ENCODE measurements at places on chromosomes 1 and 21. TPM values are rescaled to one million over a fixed set of nuclear protein-coding genes. Genes with fewer than 3 reads are reported as not detected.

DNA sequence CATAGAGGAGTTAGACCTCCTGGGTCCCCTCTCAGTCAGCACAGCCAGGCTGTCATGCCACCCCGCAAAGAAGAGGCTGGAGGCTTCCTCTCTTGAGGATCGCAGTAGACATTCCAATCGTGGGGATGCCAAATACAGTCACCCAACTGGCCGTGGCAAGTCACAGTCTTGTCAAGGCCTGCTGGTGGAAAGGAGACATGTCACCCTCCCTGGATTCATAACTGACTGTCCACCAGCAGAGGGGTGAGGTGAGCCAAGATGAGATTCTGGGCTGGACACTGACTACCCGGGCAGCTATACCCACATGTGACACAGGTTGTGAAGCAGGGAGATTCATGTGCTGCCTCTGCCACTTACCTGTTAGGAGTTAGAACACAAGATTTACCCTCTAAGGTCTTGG, 123.5 kb upstream of the NGF start:
- no peaks in the 10 kb centered on the region for H3K4me1 ChIP-seq
- no peaks in the 10 kb centered on the region for H3K36me3 ChIP-seq
- H3K27me3 ChIP-seq, result no peaks in the 10 kb centered on the region
- no peak overlapping the region for H3K4me3 ChIP-seq
- no peak overlapping the region for H3K27ac ChIP-seq

DNA sequence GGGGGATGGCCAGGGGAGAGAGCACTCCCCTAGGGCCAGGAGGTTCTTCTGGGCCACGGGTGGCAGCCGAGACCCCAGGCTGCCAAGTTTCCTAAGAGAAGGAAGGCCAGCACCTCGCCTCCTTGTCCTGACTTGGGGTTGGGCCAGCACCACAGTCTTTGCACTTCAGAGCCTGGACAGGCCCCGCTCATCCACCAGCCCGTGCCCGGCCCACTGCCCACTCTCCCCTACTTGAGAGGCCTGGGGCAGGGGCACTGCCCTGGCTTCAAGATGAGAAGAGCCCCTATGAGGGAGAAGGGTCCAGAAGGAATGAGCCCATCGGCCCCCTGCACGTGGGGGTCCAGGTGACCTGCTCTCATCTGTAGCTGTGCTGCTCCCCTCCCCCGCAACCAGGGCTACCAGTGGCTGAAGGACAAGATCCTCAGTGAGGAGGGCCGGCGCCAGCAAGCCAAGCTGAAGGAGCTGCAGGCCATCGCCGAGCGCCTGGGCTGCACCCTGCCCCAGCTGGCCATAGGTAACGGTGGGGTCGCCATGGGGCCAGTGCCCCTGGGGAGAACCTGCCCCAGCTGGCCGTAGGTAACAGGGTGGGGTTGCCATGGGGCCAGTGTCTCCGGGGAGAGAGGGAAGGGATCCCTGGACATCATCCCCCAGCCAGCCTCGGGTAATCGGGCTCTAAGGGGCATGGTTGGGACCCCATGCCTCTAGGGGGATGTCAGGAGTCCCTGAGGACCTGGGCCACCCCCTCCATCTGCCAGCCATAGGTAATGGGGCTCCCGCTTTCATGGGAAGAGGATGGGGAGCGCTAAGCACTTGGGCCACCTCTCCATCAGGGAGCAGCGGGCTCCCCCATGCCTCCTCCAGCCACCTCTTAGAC, 50.8 kb downstream of the KCNAB2 start:
- no peak overlapping the region for H3K4me3 ChIP-seq
- peaks cover 12% of the 10 kb centered on the region for H3K4me1 ChIP-seq
- H3K27ac ChIP-seq, result no peak overlapping the region

DNA sequence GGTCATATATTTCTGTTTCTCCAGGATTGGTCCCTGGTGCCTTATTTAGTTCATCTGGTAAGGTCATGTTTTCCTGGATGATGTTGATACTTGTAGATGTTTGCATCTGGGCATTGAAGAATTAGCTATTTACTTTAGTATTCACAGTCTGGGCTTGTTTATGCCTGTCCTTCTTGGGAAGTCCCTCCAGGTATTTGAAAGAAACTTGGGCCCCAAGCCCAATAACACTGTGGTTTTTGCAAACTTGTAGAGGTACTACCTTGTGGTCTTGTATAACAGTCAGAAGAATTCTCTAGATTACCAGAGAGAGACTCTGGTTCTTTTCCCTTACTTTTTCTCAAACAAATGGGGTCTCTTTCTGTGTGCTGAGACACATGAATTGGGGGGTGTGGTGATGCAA, 251.4 kb upstream of the B3GALT2 start:
- no peaks in the 10 kb centered on the region for H3K27me3 ChIP-seq
- H3K36me3 ChIP-seq, result peaks cover 46% of the 10 kb centered on the region
- H3K27ac ChIP-seq, result peak overlapping the region; percentile 48
- H3K4me1 ChIP-seq, result peaks cover 22% of the 10 kb centered on the region
- peak; percentile 6 for DNase-seq

- H3K4me3 ChIP-seq, result no peak overlapping the region
- no peak overlapping the region for H3K27ac ChIP-seq
- H3K27me3 ChIP-seq, result peaks cover 24% of the 10 kb centered on the region
- no peak for DNase-seq
Measured at GRCh38 chr1:41411229-41411628, 50.0 kb downstream of the FOXO6 start.

- DNase-seq, result no peak
- H3K4me3 ChIP-seq, result no peak overlapping the region
- H3K4me1 ChIP-seq, result no peaks in the 10 kb centered on the region
- H3K27me3 ChIP-seq, result peaks cover 4% of the 10 kb centered on the region
- H3K36me3 ChIP-seq, result no peaks in the 10 kb centered on the region
- H3K27ac ChIP-seq, result no peak overlapping the region
Measured at GRCh38 chr21:31992391-31992790, 119.6 kb downstream of the HUNK start.

NPHP4 gene
- total RNA-seq, result 6.2 TPM

BLZF1 gene
- total RNA-seq, result 17.5 TPM

CA6 gene
- 11.3 TPM for total RNA-seq

TNFSF4 gene
- 1.6 TPM for total RNA-seq

DNA sequence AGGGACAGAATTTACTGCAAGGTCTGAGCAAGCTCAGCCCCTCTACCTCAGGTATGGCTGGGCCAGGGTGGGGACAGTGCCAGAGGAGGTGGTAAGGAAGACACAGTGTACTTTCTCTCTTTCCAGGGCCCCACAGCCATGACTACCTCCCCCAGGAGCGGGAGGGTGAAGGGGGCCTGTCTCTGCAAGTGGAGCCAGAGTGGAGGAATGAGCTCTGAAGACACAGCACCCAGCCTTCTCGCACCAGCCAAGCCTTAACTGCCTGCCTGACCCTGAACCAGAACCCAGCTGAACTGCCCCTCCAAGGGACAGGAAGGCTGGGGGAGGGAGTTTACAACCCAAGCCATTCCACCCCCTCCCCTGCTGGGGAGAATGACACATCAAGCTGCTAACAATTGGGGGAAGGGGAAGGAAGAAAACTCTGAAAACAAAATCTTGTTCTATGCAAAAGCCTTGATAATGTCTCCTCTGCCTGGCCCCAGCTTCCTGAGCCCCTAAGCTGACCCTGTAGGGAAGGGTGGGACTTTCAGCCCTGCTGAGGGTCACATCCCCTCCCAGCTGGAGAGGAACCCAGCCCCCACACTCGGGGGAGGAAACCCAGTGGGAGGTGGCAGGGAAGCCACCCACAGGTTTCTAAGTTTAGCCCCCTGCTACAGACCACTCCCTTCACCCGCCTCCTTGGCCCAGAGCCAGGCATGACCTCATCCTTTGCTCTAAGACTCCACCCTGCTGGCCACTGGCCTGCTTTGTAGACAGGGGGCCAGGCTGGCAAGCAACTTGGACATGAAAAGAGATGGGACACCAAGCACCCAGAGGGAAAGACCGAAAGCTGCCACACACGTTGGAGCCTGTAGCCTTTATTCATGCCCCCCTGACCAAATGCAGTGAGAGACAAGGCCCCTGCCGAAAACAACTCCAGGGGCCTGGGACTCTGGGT, 6.4 kb downstream of the RHOC start:
- DNase-seq, result peak; percentile 62
- no peaks in the 10 kb centered on the region for H3K27me3 ChIP-seq
- peaks cover 26% of the 10 kb centered on the region for H3K4me1 ChIP-seq

- H3K4me3 ChIP-seq, result no peak overlapping the region
- H3K27ac ChIP-seq, result no peak overlapping the region
- no peak for DNase-seq
Measured at GRCh38 chr1:201754353-201754752, 74.6 kb upstream of the IPO9 start.

- no peaks in the 10 kb centered on the region for H3K4me1 ChIP-seq
- H3K4me3 ChIP-seq, result peak overlapping the region; percentile 38
- DNase-seq, result no peak
- peaks cover 42% of the 10 kb centered on the region for H3K27me3 ChIP-seq
- H3K27ac ChIP-seq, result no peak overlapping the region
Measured at GRCh38 chr1:217090060-217090911, 367.1 kb upstream of the ESRRG start.

DNA sequence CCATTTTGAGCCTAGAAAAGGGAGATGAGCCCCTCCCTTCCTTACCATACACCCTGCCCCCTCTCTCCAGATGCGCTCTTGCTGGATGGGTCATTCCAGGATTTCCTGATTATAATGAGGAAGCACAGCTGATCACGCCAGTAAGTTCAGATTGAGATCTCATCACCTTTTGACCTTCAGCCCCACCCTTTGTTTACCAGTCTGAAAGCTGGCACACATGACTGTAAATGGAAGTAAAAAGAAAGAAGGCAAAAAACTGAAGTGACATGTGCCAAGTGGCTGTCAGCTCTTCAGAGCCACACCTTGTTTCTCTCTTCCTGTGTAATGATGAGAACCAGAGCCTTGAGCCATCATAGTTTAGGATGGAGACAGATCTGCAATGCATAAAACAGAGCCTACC, 27.9 kb downstream of the S1PR1 start:
- H3K36me3 ChIP-seq, result no peaks in the 10 kb centered on the region
- H3K4me1 ChIP-seq, result peaks cover 40% of the 10 kb centered on the region
- DNase-seq, result no peak
- peak overlapping the region; percentile 90 for H3K27ac ChIP-seq
- peak overlapping the region; percentile 81 for H3K4me3 ChIP-seq

DNA sequence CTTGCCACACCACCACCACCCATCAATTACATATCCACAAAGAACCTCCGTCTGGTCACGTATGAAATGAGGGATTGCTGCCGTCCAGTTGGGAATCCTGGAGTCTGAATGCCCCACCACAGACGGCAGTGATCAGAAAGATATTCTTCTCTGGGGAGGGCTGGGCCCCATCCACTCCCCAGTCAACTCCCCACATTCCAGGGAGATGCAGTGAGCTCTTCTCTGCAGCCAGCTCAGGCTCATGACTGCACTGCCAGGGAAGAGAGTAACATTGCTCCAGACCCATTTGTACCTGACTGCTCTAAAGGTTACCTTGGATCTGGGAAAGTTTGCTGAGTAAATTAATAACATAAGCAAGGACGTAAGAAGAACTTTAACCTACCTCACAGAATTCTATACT, 18.3 kb downstream of the DEGS1 start:
- no peak for DNase-seq
- no peaks in the 10 kb centered on the region for H3K36me3 ChIP-seq
- H3K4me3 ChIP-seq, result no peak overlapping the region
- peaks cover 30% of the 10 kb centered on the region for H3K4me1 ChIP-seq
- H3K27ac ChIP-seq, result no peak overlapping the region

DNA sequence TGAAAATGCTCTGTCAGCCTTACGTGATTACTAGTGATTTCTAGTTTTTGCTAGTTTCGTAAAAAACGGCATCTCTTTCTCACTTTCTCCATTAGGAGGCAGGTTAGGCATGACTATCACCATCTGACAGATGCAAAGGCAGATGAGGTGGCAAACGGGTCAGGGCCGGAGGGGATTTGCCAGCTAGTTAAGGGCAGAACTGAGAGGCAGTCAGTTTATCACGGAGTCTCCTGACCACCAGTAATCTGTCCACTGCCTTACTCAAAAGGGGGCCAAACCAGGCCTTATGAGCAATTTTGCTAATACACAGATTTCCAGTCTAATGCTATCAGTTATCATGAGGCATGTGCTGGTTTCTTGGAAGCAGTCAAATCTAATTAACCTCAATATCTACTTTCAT, 159.3 kb downstream of the TSEN15 start:
- DNase-seq, result no peak
- H3K36me3 ChIP-seq, result no peaks in the 10 kb centered on the region
- H3K27me3 ChIP-seq, result no peaks in the 10 kb centered on the region
- H3K4me1 ChIP-seq, result no peaks in the 10 kb centered on the region

DNA sequence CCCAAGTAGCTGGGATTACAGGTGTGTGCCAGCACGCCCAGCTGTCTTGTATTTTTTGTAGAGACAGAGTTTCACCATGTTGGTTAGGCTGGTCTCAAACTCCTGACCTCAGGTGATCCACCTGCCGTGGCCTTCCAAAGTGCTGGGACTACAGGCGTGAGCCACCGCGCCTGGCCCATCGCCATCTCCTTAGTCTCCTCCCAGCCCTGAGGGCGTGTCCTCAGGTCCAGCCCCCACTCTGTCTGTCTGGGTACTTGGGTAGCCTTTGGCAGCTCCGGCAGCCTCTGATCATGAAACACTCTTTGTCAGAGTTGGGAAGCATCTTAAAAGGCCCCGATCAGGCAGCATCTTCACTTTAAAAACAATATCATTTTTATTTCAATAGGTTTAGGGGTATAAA, 90.3 kb upstream of the DISP3 start:
- no peaks in the 10 kb centered on the region for H3K27me3 ChIP-seq
- DNase-seq, result no peak
- H3K36me3 ChIP-seq, result no peaks in the 10 kb centered on the region
- H3K4me1 ChIP-seq, result peaks cover 13% of the 10 kb centered on the region
- H3K27ac ChIP-seq, result no peak overlapping the region

DNA sequence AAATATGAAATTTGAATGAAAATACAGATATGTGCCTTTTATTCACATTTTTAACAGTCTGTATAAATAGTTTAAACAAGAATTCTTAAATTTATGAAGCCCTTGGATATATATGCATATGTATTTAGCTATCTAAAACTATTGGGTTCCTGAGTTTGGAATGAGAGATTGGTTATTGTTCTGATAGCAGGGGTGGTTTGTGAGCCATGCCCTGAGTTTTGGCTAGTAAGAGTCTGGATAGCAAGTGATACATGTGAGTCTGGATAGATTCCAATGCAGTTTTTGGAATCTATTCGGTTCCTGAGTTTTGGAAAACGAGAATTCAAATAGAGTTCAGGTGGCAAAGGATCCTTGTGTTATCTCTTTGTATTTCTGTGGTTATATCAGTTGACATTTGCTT, 2.8 kb downstream of the MAN1A2 start:
- peaks cover 84% of the 10 kb centered on the region for H3K4me1 ChIP-seq
- no peaks in the 10 kb centered on the region for H3K27me3 ChIP-seq
- peak overlapping the region; percentile 96 for H3K4me3 ChIP-seq
- peak overlapping the region; percentile 9 for H3K27ac ChIP-seq
- no peaks in the 10 kb centered on the region for H3K36me3 ChIP-seq
- DNase-seq, result no peak

SPRR1B gene
- total RNA-seq, result not detected

FCRLB gene
- total RNA-seq, result 1.1 TPM

- no peak overlapping the region for H3K4me3 ChIP-seq
- no peaks in the 10 kb centered on the region for H3K36me3 ChIP-seq
- H3K27ac ChIP-seq, result peak overlapping the region; percentile 3
- H3K27me3 ChIP-seq, result no peaks in the 10 kb centered on the region
- no peak for DNase-seq
Measured at GRCh38 chr1:160748181-160748877, 9.3 kb downstream of the SLAMF7 start.

KRTCAP2 gene
- 152 TPM for total RNA-seq

EDARADD gene
- total RNA-seq, result 0.38 TPM

- H3K4me1 ChIP-seq, result peaks cover 28% of the 10 kb centered on the region
- no peaks in the 10 kb centered on the region for H3K36me3 ChIP-seq
- DNase-seq, result no peak
- H3K27me3 ChIP-seq, result no peaks in the 10 kb centered on the region
Measured at GRCh38 chr1:110633646-110634030, 27.5 kb upstream of the KCNA2 start.
